ENCODE measurements at places on chromosomes 3 and 15.
A peak's percentile ranks its signal among the peaks of the same experiment; 100 is the strongest.

GRCh38 chr3:63921741-63922482 lies 9.7 kb upstream of the SCAANT1 start:
- DNase-seq, result no peak

DNA sequence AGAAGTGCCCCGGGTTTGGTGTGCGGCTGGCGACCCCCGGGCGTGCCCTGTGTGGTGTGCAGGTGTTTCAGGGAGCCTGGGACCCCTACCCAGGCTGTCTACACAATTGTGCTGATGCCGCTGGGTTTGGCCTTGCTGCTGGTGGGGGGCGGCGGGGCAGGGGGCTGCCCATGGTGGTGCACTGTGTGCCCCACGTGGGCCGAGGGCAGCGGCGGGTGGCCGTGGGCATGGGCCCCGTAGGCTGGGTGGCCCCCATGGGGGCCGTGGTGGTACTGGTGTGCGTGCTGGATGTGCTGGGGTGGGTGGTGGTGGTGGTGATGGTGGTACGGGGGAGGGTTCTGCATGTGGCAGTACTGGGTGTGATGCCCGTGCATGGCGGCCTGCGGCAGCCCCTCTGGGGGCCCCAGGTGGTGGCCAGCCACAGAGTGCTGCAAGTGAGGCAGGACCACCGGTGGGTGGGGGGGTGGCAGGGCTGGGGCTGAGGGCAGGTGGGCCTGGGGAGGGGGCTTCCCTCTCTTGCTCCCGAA lies 59.6 kb upstream of the RPL32 start:
- DNase-seq, result no peak

DNA sequence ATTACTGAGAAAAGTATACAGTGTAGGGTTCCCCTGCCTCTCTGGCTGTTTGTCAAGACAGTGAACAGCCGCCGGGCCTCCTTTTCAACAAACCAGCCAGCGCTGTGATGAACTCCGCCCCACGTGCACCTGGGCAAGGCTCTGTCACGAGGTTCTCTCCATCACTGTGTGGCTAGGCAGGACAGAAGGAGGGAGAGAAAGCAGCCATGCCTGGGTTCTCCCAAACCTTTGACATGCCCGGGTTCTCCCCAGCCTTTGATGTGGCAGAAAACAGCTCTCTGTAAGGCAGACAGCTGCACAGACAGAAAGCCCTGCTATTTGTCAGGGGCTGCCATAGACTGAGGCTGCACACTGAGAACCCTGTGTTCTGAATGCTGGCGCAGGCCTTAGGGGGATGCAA lies 101.4 kb upstream of the TRPM1 start:
- no peak for DNase-seq

- peak; percentile 14 for DNase-seq
These were observed 150.2 kb downstream of the DNAJB8 start for GRCh38 chr3:128316481-128316891.

DNA sequence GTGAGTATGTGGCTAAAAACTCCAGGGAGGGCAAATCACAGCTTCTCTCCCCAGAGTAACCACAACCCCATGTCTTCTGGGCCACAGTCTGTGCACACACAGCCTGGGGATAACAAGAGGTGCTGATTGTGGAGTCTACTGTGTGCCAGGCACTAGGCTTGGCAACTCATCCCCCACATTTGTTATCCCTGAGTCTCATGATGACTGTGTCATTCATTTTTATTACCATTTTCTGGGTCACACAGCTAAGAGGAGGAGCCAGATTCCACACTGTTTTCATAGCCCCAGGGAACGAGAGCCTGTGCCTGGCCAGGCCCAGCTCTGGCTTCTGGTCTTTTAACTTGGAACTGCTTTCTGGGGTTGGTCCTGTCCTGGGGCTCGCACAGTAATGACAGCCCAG lies 34.5 kb downstream of the ESYT3 start:
- DNase-seq, result no peak
